ENCODE measurements at places on chromosomes 5 and 9. TPM values are rescaled to one million over a fixed set of nuclear protein-coding genes. Genes with fewer than 3 reads are reported as not detected.

Gene LCN1
- not detected for total RNA-seq

DNA sequence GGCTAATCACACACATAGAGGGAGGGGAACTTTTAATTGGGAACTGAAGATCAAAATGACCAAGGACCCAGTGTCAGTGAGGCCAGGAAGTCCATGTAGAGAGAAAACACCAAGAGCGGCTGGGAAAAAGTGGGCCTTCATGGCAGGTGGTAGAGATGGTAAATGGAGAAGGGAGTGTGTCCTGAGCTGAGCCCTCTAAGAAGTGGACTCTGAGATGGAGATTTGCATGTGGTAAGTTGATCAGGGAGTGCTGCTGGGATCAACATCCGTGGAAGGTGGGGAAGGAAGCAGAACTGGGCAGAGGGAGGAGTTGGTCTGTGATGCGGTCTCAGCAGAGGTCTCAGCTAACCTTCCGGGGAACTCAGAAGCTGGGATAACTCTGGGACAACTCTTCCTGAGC is 18.9 kb upstream of the PDZD2 start:
- DNase-seq, result no peak

DNA sequence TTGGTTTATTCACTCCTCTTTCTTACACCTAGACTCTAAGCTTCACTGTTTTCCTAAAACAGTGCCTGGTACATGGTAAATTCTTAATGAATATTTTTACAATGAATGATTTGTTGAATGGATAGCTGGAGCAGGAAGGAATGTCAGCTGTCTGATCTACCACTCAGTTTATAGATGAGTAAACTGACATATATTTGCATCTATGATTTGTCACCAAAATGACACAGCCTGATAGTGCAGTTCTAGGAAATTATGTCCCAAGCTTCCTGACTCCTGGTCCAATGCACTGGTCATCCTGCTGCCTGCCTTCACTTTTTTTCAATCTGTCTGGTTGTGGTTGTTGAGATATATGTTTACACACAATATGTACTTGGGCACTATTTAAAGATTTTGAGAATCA is 651.7 kb upstream of the WWC1 start:
- no peak for DNase-seq

Gene MYORG
- total RNA-seq, result 8.1 TPM

DNA sequence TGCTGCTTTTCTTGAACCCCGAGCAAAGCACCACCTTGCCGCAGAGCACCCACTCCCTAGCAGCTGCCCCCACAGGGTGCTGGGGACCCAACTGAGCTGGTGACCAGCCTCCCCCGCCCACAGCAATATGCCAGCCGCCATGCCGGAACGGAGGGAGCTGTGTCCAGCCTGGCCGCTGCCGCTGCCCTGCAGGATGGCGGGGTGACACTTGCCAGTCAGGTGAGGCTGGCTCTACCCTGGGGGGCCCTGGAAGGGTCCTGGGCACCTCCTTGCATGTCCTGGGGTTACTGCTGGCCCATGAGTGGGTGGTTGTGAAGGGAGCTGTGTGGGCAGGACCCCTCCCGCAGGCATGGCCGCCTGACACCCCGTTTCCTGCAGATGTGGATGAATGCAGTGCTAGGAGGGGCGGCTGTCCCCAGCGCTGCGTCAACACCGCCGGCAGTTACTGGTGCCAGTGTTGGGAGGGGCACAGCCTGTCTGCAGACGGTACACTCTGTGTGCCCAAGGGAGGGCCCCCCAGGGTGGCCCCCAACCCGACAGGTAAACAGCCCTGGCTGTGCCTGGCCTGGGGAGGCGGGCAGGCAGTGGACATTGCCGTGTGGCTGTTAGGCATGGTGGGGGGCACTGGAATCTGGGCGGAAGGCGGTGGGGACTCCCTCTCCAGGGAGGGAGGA is 7.2 kb downstream of the EGFL7 start:
- no peak for DNase-seq

DNA sequence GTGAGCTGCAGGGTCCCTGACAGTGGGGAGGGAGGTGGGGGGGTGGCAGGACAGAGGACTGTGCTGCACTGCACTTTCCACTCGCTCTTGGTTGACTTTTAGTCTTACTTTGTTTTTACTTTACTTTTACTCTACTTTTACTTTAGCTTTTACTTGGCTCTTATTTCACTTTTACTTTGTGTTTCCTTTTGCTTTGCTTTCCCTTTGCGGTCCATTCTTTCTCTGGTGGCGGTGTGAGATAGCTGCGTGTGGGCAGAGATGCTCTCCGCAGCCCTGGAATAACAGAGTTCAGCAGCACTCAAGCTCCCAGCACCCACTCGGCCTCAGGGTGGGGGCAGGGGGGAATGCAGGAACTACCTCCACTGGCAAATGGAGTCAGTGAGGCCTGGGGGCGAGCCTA is 4.7 kb downstream of the AK8 start:
- no peak for DNase-seq

Gene CDX1
- total RNA-seq, result not detected

GRCh38 chr5:159040181-159040580 is 59.5 kb downstream of the EBF1 start:
- no peak for DNase-seq

DNA sequence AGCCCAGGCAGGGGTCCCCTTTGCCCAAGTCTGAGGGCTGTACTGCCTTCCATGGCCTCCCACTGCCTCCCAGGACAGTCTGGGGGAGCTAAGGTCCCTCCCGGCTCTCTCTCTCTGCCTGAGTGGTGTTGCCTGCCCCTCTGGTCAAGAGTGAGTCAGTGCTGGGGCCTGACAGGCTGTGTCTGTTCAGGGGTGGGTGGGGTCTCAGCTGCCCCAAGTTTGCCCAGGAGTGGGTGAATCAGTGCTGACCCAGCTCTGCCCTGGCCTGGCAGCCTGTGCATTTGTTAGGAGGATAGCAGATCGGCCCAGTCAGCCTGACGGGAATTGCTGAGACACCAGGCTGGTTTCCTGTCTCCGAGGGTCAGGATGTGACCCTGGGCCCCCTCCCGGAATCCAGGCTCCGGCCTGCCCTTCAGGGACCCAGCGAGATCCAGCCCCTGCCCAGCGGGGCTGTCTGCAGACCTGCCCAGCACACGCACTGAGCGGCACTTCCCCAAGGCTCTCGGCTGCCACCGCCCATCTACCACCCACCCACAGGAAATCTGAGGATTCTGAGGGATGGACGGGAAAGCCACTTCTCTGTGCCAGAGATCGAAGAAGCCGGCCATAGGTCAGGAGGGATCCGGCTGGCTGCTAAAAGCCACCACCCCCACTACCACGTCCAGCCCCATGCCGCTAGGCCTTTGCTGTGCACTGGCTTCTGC is 15.9 kb downstream of the ENG start:
- peak; percentile 86 for DNase-seq

GRCh38 chr9:137252555-137253506 is 1.7 kb downstream of the STPG3 start:
- DNase-seq, result no peak

DNA sequence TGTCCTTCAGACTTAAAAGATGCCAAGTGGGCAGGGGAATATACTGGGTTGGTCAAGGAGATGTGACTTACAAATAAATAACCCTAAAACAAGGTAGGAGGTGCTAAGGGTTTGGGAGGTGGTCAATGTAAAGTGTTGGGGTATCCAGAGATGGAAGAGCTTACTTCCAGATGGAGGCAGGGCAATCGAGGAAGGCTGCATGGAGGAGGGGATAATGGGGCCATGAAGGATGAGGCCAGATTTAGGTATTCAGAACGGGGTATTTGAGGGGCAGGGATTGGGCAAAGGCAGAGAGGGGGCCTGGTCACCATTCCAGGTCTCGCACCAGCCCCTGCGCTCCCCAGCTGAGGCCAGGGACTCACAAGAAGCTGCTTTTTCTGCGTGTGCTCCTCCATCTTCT is 57.9 kb upstream of the FBXW11 start:
- DNase-seq, result no peak

DNA sequence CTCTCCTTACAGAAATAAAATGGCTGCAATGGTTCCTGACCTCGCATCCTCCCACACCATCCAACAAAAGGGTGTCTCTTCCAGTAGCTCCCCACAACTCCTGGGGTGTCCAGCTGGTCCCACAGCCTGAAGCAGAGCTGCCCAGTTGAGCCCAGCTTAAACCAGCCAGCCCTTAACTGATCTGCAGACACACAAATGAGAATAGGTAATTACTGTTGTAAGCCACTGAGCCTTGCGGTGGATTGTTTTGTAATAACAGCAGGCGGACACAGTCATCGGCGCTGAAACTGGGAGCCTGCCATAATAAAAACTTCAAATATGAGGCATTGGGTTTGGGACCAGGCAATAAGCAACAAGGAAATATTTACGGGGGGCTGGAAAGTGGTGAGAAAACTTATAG is 10.4 kb upstream of the ZBTB43 start:
- no peak for DNase-seq

- DNase-seq, result no peak
Measured at GRCh38 chr9:126401107-126401506, 74.5 kb downstream of the MVB12B start.

GRCh38 chr9:71812385-71812784 is 44.1 kb upstream of the CEMIP2 start:
- peak; percentile 59 for DNase-seq

GRCh38 chr9:68546596-68547390 is 6.1 kb upstream of the TMEM252 start:
- peak; percentile 44 for DNase-seq

Gene TRIM52
- total RNA-seq, result 9.3 TPM

- DNase-seq, result no peak
Measured at GRCh38 chr5:88675168-88675707, 207.7 kb downstream of the MEF2C start.

Gene NCS1
- 5.0 TPM for total RNA-seq

GRCh38 chr9:133759946-133760345 is 21.8 kb upstream of the SARDH start:
- no peak for DNase-seq

Measured in Right ventricle myocardium superior (tissue), 1 donor.